ENCODE measurements at places on chromosomes 2 and 18.

DNA sequence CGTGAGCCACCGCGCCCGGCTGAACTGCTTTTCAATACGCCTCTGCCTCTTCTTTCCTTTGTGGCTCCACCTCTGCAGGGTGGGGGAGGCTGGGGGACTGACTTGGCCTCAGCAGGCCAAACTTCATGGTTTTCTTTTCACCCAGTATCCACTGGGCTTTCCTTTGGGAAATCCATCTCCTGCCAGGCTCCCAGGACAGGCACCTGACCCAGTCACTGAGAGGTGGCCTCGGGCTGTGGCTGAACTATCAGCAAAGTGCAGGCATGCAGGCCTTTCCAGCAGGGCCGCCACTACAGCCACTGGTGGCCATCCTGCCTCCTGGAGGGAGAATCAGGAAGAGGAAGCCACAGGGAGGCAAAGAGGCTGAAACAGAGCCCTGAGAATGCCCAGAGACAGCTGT lies 33.4 kb upstream of the SEMA4C start:
- no peak for DNase-seq

GRCh38 chr18:79645291-79645983 lies 34.2 kb upstream of the CTDP1 start:
- no peak for DNase-seq

DNA sequence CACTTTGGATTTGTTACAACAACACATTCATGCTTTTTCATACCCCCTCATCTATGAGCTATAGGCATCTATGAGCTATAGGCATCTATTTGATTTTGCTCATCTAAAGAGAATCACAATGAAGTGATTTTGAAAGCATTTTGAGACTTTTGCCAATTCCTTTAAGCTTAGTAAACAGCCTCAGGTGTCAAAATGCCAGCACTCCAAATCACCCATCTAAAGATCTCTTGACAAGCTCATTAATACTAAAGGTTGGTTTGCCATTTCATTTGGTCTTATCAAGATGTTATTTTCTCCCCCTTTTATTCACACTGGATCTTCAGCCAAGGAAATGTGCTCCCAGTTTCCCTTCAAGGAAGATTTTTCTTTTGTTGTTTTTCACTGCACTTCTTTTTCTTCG lies 110.7 kb upstream of the TLK1 start:
- DNase-seq = no peak

GRCh38 chr2:105768176-105768575 lies 23.5 kb downstream of the NCK2 start:
- DNase-seq = no peak

DNA sequence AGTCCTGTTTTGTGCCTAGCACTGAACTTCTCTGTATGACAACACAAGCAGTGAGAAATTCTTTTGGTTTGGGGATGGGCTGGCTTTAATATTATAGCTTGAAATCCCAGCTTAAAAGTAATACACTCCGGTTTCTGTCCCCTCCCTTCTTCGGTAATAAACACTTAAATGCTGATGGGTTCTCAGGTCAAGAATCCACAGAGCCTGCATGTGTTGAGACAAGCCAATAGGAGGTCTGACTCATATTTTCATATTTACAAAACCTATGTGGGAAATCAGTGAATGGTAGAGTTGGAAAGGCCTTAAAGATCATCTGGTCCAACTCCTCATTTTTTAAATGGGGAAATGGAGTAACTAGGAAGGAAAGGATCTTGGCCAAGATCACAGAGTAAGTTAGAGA lies 47.5 kb downstream of the VSNL1 start:
- DNase-seq = no peak

- no peak for DNase-seq
Measured at GRCh38 chr18:72903033-72903432, 35.2 kb upstream of the NETO1 start.

GRCh38 chr18:10475654-10476291 lies 21.3 kb downstream of the APCDD1 start:
- DNase-seq = no peak

GRCh38 chr2:19600982-19601381 lies 242.6 kb upstream of the OSR1 start:
- no peak for DNase-seq

DNA sequence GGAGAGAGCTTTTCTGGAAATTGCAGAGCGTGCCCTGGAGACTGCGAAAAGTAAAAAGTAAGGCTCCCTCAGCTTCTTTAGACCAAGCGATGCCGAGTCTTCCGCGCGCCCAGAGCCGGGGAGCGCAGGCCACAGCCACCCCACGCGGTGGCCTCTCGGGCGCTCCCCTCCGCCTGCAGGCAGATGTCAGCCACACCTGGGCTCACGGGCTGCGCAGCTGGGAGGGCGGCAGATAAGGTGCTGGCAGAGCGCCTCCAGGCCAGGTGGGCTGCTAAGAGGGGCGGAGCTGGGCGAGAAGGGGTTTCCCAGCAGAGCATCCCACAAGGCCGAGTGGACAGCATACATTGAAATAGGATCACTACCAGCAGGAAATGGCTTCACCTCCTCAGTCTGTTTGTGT lies 81.7 kb downstream of the ARHGEF4 start:
- no peak for DNase-seq

- DNase-seq = no peak
Measured at GRCh38 chr2:60556576-60557485, 3.4 kb upstream of the BCL11A start.

GRCh38 chr2:156005999-156006712 lies 326.4 kb downstream of the NR4A2 start:
- no peak for DNase-seq

- DNase-seq = no peak
Measured at GRCh38 chr2:152089238-152089637, 9.6 kb downstream of the CACNB4 start.

GRCh38 chr2:138780446-138780880 lies 273 bp upstream of the NXPH2 start:
- no peak for DNase-seq

DNA sequence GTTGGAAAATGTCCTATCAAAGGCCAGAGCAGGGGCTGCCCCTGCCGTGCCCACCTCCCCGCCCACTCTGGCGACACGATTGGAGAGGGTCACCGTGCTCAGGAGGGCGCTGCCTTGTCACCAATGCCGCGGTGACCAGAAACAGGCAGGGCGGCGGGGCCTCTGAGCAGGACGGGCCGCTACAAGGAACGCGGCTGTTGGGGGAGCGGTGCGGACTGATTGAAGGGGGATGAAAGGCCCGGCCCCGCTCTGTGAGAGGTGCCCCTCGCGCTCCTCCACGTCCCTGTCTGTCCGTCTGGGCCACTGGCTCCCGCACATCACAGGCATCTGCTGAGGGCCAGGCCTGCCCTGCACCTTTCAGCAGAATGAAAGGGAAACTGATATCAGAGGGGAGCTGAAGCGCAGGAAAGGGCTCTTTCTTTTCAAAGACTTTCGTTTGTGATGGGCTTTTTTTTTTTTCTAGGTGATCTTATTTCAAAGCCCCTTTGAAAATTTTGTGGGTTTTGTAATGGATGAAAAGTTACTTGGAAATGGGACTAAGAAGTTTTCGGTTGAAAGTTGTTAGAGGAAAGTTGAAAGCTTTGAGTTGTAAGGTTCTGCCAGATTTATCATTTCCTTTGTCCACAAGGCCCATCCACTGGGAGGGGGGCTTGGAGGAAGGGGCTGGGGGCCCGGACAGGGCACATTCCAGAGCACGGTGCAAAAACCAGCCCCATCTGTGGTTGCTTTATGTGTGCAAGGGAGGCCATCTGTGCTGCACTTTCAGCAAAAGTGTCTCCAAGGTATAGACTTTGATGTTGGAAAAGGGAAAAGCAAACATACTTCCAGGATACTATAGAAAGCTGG lies 244.2 kb downstream of the KLHL29 start:
- DNase-seq = no peak

GRCh38 chr2:41892476-41892875 lies 155.3 kb upstream of the PKDCC start:
- DNase-seq = no peak

- no peak for DNase-seq
Measured at GRCh38 chr2:241265506-241265905, 50.0 kb downstream of the HDLBP start.

DNA sequence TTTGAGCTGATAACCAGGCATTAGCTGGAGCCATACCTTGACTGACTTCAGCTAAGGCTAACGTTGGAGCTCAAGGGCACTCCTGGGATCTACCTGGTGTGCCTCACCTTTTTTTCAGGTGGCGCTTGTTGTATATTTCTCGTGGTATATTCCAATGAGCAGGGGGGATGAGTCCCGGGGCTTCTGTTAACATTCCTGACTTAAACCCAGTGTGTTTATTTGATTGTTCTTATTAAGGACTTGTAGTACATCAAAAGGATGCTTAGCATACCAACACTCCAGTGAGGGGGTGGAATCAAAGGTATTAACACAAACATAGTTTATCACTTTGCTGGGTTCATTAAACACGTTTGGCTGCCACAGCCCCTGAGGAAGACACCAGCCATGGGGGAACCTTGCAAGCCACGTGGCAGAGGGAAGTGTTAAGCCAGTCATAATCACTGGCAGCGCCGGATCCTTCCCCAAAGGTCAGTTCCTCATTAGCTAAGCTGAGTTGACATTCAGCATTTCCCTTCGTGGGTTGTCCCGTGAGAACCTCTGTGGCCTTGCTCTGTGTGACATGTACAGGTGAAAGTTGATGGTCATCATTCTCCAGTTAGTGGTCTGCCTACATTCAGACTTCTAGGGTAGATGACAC lies 119.5 kb upstream of the MCFD2 start:
- no peak for DNase-seq

- DNase-seq = no peak
Measured at GRCh38 chr2:31694444-31694843, 113.7 kb upstream of the SRD5A2 start.

DNA sequence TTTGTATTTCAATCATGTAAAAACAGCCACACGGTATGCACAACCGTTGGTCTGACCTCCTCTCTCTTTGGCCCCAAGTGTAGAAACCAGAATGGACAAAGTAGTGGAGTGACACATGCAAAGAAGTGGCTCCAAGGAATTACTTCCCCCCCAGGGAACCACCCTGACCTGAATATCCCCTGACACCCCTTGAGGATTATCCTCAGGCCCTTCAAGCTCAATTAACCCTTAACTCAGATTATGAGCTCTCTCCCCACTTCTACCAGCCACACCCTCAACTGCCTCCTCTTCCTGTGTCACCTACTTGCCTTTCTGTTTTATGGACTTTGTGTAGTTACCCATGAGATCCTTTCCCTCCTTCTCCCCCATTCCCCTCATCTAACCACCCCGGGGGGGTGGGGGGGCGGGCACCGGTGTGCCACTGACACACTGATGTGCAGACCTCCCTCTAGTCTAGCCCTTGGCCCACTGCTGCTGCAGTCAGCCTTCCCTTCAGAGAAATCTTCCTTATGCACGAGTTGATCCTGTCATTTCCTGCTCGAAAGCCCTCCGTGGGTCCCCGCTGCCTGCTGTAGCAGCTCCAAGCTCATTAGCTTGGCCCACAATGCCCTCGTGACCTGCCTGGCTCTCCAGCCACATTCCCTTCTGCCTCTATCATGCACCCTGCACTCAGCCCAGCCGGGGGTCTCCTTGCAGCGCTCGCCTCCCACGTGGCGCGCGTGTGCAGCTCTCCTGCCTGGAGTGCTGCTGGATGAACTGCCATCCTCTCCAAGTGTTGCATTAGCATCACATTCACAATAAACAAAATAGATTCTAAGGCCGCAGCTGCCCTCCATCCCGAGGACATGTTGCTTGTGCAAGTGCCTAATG lies 40.1 kb upstream of the TMEM177 start:
- no peak for DNase-seq

DNA sequence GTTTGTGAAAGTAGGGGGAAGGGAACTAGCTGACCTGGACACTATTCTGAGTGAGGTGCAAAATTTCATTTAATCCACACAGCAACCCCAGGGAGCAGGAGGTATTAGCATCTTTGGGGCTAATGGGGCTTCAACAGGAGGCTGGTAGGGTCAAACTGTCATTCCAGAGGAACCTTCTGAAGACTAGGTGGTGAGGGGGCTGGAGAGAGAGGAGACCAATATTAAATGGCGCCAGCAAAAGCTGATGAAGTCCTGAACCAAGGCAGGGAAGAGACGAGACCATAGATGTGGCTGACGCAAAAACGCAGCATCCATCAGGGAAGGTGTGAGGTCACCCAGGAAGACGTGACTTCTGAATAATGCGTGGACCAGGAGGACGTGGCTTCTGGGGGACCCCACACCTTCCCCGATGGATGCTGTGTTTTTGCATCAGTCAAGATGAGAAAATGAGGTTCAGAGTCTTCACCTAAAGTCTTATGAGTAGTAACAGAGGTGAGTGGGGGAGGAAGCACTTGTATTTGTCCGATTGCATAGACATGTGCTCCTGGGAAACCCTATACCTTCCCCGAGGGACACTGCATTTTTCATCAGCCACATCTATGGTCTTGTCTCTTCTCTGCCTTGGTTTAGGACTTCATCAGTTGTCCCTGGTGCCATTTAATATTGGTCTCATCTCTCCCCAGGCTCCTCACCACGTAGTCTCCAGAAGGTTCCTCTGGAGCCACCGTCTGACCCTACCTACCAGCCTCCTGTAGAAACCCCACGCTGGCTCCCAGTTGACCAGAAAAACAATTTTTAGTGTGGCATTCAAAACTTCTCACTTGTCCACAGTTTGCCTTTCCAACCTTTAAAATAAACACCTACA lies 188.6 kb downstream of the MYCN start:
- DNase-seq = no peak

DNA sequence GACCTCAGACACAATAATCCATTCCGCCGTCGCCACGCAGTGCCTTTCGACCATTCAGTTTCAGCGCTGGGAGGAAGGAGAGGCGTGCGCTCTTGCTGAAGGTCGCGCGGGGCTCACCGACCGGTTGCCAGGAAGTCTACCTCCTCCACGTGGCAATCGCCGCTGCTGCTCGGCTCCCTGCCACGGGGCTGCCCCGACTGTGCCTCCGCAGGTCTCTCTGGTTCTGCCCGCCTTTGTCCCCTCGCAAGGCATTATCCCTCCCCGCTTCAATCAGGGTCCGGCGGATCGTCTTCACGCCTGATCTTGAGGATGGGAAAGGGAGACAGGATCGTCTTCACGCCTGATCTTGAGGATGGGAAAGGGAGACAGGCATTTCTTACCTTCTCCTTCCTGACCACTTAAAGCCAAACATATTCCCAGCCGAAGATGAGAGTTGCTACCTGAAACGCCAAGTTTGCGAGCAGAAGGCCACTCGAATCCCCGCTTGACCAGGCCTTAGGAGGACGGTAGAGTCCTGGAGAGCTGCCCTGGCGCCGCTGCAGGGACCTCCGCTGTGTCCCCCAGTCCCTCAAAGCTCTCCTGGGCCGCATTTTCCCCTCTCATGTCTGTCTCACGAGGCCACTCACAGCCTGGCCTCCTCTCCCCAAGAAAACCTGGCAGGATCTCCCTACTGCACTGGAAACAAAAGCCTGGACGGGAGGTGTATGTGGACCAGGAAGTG lies 4.3 kb upstream of the GPR45 start:
- DNase-seq = no peak

- no peak for DNase-seq
Measured at GRCh38 chr2:1305342-1306013, 107.8 kb upstream of the TPO start.

DNA sequence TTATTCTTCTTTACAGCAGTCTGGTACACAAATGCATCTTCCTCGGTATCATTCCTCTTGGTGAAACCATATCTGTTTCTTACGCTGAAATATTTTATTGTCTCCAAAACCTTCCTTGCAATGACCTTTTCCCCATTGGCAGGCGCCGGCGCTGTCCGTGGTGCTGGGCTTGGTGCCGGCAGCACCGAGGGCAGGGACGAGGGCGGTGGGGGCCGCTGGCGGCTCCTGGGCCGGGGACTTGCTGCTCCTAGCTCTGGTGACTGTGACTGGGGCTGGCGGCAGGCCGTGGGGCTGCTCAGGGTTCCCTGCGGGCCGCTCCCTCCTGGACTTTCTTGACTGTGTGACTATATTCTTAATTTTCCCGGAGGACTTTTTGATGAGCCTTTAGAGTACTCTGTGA lies 72.5 kb downstream of the GPR39 start:
- DNase-seq = no peak

Measured in GM04503 (cell line).